Stimulated activated CD4-positive, alpha-beta T cell treated with anti-CD3 and anti-CD28 coated beads, Interleukin-1b, Interleukin-23, amount 100 ng/mL, for 1 hour (primary cell): ENCODE measurements at places on chromosomes 11 and 22.

DNA sequence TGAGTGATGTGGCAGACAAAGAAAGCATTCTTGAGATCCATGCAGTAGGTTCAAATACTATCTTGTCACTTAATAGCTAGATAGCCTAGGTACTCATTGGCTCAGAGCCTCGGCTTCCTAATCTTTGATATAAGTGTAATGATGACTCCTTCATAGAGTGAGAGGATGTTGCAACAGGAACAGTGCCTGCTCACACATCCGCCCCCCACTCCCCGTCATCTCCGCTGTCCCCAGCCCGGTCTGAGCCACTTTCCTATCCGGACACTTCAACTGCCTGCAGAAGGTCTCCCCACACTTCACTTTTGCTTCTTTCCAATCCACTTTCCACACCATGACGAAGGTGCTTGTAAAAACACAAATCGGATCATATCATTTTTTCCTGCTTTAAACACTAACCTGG is 128.8 kb downstream of the NTM start:
- DNase-seq = no peak

- DNase-seq = no peak
These were observed 7.2 kb upstream of the EHD1 start for GRCh38 chr11:64885367-64886286.

GRCh38 chr22:23268877-23269276 is 88.6 kb downstream of the BCR start:
- no peak for DNase-seq

DNA sequence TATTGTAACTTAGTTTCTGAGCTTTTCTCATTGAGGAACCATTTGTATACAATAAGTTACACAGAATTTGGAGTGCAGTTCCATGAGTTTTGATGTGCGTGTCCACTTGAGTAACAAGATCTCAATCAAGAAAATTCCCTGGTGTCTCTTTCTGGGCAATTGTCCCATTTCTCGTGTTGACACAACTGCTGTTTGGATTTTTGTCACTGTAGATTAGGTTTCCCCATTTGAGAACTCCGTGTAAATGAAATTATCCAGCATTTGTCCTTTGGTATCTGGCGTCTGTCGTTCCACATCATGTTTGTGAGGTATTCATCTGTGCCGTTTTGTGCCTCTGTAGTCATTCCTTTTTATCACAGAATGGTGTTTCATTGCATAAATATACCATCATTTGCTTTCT is 547.0 kb downstream of the TBC1D22A start:
- DNase-seq = no peak

- no peak for DNase-seq
These were observed 32.9 kb downstream of the RBFOX2 start for GRCh38 chr22:35995772-35996171.

GRCh38 chr22:37284805-37285355 is 2.6 kb downstream of the CYTH4 start:
- no peak for DNase-seq

DNA sequence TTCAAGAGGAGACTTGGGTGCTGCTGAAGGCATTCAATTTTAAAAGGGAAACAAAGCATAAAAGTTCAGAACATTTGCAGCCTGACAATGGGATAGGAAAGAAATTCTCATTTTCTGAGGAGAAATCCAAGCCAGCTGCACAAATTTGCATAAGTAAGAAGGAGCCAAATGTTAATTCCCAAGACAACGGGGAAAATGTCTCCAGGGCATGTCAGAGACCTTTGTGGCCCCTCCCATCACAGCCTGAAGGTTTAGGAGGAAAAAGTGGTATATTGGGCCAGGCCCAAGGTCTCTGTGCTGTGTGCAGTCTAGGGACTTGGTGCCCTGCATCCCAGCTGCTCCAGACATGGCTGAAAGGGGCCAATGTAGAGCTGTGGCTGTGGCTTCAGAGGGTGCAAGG is 12.7 kb upstream of the OR51F1 start:
- no peak for DNase-seq

DNA sequence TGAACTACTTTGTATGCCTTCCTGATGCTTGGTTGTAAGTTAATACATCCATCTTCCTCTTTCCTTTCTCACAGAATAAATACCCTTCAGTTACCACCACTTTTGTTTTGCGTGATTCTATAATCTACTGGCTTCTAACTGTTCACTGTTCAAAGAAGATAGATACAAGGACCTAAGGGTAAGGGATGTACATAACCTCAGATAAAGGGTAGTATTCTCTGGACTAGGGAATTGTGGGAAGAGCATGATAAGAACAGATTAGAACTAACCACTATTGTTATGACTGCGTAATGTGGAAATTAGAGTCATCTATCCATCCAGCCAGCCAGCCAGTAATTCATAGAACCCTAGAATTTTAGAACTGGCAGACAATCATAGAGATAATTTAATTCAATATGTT is 36.4 kb downstream of the MAP6 start:
- no peak for DNase-seq

GRCh38 chr22:35835998-35836691 is 118.5 kb downstream of the APOL5 start:
- no peak for DNase-seq

- no peak for DNase-seq
These were observed 47.5 kb upstream of the SCUBE2 start for GRCh38 chr11:9138612-9139579.

DNA sequence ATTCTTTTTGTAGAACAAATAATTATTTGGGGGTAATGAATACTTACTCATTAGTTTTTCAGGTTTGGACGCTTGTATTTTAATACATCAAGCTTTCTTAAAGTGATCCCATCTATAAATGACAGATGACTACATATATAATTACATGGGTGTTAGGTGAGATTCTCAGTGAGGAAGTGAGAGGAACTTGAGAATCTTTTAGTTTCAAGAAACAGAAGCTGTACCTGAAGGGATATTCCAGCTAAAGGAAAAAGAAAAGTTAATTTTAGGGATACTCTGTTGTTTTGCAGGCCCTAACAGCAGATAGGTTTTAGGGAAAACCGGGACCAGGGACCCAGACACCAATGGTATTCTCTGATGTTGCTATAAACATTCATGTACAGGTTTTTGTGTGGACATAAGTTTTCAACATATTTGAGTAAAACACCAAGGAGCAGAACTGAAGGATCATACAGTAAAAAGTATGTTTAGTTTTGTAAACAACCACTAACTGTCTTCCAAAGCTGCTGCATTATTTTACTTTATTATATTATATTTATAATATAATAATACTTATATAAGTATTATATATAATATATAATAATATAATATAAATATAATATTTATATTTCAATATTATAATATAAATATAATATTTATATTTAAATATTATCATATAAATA is 24.1 kb upstream of the PHOX2A start:
- DNase-seq = no peak

GRCh38 chr11:131934006-131934405 is 563.6 kb downstream of the NTM start:
- no peak for DNase-seq

DNA sequence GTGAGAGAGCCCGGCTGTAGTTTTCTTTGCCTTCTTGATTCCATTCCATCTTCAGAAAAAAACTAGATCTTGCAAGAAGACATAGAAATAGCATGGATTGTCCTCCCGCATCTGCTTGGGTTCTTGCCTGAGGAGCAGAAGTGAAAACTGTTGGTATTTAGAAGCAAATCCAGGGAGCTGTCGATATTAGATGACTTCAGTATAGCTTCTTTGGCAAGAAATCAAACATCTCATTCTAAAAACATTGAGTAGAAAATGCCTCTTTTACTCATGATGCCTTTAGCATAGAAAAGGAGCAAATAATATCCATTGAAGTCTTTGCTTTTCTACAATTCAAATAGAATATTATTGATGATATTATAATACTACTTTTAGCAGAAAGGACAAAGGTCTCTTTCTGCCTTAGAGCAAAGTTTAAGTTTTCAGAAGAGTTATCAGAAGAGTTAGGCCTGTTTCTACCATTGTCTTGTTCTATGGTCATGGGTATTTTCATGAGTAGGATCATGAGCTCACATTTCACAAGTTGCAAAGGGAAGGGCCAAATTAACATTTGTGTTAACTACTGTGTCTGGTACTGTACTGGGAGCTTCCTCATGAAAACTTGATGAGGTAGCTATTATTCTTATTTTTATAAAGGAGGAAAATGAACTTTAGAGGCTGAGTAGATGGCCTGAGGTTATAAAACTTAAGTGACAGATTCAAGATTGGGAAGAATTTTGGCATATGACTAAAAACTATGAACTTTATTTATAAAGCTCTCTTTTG is 49.7 kb downstream of the EXT2 start:
- DNase-seq = no peak

DNA sequence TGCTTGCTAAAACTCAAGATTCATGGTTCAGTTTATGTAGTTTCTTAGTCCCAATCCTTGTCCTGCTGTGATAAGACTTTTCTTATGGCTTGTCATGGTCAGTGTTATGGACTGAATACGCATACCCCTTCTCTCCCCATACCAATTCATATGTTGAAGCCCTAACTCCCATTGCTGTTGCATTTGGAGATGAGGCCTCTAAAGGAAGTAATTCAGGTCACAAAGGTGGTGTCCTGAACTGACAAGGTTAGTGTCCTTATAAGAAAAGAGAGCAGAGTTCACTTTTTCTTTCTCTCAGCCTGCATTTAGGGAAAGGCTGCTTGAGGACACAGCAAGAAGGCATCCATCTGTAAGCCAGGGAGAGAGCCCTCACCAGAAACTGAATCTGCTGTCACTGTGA is 618.2 kb downstream of the LRRC4C start:
- DNase-seq = no peak

- no peak for DNase-seq
These were observed 16.0 kb downstream of the POLA2 start for GRCh38 chr11:65277631-65278277.

DNA sequence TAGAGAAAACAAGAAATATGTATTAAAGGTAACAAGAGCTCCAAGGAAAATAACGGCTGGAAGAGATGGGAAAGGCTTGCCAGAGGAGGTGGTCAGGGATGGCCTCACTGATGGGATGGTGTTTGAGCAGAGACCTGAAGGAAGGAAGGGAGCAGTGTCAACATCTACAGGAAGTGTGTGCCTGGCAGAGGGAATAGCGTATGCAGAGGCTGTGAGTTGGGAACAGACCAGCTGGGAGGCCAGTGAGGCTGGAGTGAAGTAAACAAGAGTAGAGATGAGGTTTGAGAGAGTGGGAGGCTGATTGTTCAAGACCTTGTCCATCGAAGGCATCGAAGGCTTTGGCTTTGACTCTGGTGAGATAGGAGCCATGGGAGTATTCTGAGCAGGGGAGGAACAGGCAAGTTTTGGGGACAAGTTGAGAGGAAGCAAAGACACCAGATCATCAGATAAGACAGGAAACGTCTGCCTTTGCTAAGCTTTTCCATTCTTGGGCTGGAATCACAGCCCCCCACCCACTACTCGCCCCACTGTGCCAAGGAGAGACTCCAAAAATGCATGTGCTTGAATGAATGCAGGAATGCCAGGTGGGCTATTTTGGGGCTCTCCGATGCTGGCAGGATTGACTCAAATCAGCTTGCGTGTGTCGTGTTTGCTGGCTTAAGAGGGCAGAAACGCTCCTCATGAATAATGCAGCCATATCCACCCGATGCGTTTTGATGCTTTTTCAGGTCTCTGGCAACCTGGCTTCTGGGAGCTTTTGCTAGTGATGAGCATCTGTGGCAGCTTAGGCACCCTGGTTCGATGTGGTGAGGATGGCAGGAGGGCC is 7.2 kb downstream of the SGSM1 start:
- no peak for DNase-seq

- DNase-seq = no peak
These were observed 17.3 kb downstream of the APOL2 start for GRCh38 chr22:36221799-36222751.

- no peak for DNase-seq
These were observed 2.7 kb upstream of the VPS37C start for GRCh38 chr11:61163714-61164605.

- DNase-seq = no peak
These were observed at the start of gene VWCE for GRCh38 chr11:61294717-61295595. Gene VWCE (minus strand): TSS chr11:61295316. CDS start chr11:61295037, 279 bp downstream.

GRCh38 chr11:118651820-118652219 is 27.6 kb downstream of the TREH start:
- no peak for DNase-seq
